ENCODE measurements at places on chromosomes 6 and 20.

- no peak for DNase-seq
Observed at GRCh38 chr6:3232017-3232945, 4.8 kb upstream of the TUBB2B start.

DNA sequence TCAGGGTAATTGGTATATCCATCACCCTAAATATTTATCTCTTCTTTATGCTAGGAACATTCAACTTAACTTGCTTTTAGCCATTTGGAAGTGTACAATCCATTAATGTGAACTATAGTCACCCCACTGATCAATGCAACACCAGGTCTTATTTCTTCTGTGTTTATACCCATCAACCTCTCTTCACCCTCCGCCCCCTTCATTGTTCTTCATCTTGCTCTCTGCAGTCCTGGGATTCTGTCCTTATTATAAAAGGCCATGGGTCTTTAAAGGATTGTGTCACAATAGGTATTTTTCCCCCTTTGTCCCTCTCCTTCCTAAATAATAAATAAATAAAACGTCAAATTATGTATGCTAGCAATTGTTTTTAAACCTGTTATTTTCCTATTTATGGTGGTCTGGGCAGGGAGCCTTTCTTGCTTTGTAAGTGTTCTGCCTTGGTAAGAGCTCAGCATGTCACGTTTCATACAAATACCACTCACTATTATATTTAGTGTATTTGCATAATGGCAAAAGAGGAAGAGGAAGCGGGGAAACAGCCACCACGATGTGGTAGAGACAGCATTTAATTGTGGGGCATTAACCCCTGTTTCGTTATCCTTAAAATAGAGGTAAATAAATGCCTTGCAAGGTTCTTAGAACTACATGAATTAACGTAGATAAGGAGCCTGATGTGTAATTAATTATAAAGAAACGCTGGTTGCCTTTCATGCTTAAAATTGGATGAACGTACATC, 1.9 kb downstream of the ABRACL start:
- no peak for DNase-seq

GRCh38 chr6:62971976-62972658, 239.2 kb upstream of the FKBP1C start:
- DNase-seq, result no peak

GRCh38 chr20:3729378-3729777, 3.1 kb upstream of the HSPA12B start:
- DNase-seq, result no peak

DNA sequence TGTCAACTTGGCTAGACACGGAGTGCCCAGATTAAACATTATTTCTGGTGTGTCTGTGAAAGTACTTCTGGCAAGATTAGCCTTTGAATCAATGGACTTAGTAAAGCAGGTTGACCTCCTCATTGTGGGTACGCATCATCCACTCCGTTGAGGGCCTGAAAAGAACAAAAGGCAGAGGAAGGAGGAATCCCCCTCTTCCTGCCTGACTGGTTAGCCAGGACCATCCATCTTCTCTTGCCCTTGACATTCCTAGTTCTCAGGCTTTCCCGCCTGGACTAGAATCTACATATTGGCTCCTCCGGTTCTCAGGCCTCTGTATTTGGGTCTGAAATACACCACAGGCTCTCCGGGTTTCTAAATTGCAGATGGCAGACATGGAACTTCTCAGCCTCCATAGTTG, 74.0 kb upstream of the POPDC3 start:
- DNase-seq, result no peak

- no peak for DNase-seq
Observed at GRCh38 chr6:11055127-11055627, 11.1 kb upstream of the ELOVL2 start.

DNA sequence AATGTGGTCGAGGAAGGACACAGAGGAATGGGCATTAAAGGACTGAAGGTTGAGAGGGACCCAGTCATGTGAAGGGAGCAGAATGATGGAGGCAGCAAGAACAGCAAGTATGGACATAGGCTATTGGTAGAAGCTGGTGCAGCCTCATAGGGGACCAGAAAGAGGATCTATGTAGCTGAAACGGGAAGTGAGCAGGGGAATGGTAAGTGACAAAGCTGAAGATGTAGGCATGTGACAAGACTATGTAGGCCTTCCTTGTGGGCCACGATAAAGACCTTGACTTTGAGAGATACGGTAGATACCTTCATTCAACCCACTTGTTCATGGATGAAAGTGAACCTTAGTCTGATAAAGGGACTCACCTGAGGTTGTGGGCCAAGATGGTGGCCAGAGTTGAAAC, 3.5 kb downstream of the CTNNBL1 start:
- no peak for DNase-seq

GRCh38 chr20:23537030-23537429, 31.3 kb downstream of the CST9L start:
- DNase-seq, result no peak

DNA sequence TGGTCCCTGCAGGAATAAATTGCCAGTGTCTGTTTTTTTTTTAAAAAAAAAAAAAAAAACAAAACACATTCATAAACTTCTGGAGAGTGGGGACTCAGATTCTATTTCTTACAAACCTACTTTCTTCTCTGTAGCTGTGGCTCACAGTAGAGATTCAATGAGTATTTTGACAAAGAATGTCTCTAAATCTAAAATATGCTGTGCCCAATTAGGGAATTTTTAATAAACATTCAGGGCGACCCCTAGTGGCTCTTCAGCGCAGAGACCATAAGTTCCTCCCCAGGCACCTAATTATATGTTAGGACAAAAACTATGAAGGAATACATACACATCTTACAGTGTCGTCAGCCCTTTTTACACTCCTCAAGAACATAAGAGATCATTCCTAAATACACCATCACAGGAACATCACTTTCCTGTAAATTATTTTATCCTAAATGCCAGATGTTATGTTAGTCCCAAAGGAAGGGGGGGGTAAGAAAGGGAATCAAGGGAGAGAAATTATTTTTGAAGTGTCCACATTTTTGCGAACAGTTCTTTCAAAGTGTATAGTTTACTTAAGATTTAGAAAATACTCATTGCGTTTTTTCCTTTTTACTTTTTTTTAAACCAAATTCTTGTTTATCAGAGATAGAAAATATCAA, 21.8 kb upstream of the NAA20 start:
- DNase-seq, result peak; percentile 25

GRCh38 chr20:13220194-13220903, 725 bp upstream of the ISM1 start:
- DNase-seq, result peak; percentile 32

GRCh38 chr20:53128004-53128403, 155.8 kb downstream of the TSHZ2 start:
- no peak for DNase-seq

DNA sequence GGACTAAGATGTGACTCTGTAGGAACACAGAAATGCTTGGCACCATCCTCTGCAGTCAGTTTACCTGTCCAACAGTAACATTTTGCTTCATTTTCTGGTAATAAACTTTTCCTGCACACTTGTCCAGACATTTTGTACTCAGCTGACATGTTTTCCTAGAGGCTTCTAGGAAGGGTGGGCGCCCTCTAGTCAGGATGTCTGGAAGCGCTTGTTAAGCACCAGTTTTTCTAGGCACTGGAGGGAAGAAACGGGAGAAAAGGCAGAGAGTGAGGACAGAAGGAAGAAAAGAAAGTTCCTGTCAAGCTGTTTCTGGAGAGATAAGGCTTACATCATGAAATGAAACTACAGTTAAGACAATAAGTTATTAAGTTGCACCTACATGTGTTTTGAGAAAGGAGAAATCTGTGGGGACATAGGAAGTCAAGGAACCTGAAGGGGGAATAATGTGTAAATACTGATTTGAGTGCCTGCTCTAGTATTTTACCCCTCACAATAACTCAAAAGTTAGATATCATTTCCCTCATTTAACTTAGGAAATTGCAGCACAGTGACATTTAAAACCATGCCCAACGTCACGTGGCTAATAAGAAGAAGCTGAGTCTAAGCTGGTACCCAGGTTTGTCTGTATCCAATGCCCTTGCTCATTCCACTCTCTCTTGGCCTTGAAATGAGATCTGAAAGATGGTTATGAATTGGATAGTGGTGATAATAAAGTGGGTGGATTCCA, 42.7 kb upstream of the TNFRSF21 start:
- no peak for DNase-seq

GRCh38 chr20:13638162-13638495, 603 bp downstream of the TASP1 start:
- DNase-seq, result no peak

- no peak for DNase-seq
Observed at GRCh38 chr20:57294550-57294949, 28.1 kb upstream of the BMP7 start.

DNA sequence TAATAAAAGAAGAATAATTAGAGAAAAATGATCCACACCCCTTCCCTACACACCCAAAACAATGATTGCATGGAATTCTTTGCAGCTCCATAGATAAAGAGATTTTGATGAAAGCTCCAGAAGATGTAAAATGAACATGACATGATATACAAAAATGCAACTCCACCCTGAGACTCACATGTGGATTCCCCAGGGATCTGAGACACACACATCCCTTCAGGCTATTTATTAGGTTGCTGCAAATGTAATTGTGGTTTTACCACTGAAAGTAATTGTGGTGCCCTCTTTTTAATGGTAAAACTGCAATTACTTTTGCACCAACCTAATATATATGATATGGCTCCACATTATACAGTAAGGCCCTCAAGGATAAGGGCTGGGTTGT, 40.4 kb upstream of the TBC1D7 start:
- no peak for DNase-seq

- no peak for DNase-seq
Observed at GRCh38 chr20:6732001-6732447, 35.5 kb upstream of the BMP2 start.

DNA sequence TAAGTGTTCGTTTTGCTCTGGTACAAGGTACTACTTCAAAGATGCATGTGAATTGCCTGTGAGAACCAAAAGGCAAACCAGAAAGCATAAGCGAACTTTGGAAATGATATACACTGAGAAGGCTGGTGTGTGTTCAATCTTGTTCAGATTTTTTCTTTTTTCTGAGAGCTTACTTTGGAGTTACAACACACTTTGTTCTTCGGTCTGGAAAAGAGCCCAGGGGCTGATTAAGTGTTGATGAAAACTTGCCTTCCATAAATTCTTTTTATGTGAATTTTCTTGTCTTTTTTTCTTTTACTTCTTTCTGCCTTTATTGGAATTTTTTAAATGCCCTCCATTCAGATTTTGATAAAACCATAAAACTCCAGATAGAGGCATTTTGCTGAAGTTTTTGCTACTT, 395.1 kb upstream of the SASH1 start:
- DNase-seq, result no peak

DNA sequence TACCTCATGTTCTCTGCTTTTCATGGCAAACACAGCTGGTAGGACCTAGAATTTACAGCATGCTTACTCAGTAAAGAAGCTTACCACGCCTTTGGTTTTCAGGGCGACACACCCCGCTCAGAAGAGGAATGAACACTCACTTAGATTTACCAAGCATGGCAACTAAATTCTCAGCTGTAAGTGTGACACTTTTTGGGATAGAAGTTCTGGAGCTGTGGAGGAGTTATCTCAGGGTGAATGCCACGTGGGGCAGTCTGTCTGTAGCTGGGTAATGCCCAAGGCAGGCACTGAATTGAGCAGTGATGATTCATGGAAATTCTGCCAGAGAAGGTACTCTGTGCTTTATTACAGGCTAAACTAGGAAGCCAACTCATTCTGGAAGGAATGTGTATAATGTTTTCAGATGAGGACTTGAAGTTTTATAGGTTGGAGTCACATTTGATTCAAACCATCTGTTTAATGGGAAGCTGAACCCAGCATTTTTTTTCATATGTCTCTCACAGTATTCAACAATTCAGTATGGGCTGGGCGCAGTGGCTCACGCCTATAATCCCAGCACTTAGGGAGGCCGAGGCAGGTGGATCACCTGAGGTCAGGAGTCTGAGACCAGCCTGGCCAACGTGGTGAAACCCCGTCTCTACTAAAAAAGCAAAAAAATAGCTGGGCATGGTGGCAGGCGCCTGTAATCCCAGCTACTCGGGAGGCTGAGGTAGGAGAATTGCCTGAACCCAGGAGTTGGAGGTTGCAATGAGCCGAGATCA, 3.5 kb upstream of the PRIM2 start:
- no peak for DNase-seq

DNA sequence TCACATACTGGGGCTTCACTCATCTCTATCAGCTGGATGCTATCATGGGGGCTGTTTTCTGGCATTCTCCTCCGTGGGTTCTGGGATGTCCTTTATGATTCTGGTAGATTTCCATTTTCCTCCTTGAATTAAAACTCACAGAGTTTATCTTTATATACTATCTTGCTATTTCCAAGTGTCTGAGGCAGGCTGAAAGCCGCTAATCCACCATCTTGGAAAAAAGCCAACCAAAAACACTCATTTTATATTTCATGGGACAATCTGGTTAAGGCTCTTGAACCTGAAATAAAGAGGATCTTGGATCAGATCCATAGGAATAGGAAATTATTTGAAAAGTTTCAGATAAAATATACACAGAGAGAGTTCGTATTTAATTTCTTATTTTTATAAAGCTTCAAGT, 86.0 kb downstream of the AFG1L start:
- DNase-seq, result no peak

GRCh38 chr6:119147101-119148053, 68.9 kb upstream of the FAM184A start:
- peak; percentile 37 for DNase-seq

- DNase-seq, result no peak
Observed at GRCh38 chr6:126661646-126662045, 321.7 kb downstream of the CENPW start.

- no peak for DNase-seq
Observed at GRCh38 chr20:54620611-54621010, 145.2 kb downstream of the DOK5 start.

- DNase-seq, result no peak
Observed at GRCh38 chr6:26103141-26103769, 16.0 kb downstream of the HFE start.

- no peak for DNase-seq
Observed at GRCh38 chr6:126245077-126245476, 94.8 kb upstream of the CENPW start.

- no peak for DNase-seq
Observed at GRCh38 chr6:75438013-75438431, 55.6 kb downstream of the FILIP1 start.

- DNase-seq, result no peak
Observed at GRCh38 chr20:12554426-12554825, 454.3 kb upstream of the SPTLC3 start.

- no peak for DNase-seq
Observed at GRCh38 chr20:18705490-18705889, 108.1 kb upstream of the SCP2D1 start.

GRCh38 chr20:53270792-53271375, 298.7 kb downstream of the TSHZ2 start:
- DNase-seq, result no peak

DNA sequence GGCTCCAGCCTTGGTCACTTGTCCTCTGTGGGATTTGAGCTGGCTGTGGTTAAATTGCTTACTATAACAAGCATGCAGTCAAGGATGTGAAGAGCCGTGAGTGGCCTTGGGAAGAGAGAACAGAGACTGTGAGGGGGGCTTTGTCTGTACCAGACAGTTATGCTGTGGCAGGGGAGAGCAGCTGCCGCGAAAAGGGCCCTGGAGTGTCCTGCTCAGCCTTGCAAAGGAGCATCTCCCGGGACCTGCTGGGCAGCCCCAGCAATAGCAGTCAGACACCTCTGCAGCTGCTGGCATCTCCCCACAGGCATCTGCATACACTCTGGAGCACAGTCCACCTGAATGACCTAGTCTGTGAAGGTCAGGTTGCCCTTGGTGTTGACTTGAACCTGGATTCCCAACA, 6.3 kb downstream of the EBF4 start:
- no peak for DNase-seq
